ENCODE measurements at places on chromosomes 3 and 15.

- DNase-seq: no peak
Observed at GRCh38 chr3:64388886-64389285, 163.6 kb upstream of the PRICKLE2 start.

DNA sequence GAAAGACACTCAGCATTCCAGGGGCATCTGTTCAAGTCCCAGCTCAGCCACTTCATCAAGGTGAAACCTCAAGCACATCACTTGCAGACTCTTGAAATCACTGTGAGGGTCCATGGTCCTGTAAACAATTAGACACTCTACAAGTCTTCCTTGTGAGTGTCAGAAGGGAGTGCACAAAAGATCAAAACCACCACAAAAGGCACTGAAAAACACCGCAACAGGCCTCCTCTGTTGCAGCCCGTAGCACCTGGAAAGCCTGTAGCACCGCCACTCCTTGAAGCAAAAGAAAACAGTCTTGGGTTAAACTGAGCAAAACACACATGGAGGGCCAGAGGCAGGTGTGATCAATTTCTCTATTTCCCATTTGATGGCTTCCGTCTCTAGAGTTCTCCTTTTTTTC lies 63.8 kb upstream of the SNRK start:
- no peak for DNase-seq

- DNase-seq: no peak
Observed at GRCh38 chr15:100060276-100060926, 281.4 kb downstream of the ADAMTS17 start.

- no peak for DNase-seq
Observed at GRCh38 chr3:185981621-185982020, 43.8 kb upstream of the TRA2B start.

GRCh38 chr3:194974468-194975135 lies 288.9 kb downstream of the FAM43A start:
- no peak for DNase-seq

GRCh38 chr3:166013073-166013679 lies 176.0 kb upstream of the BCHE start:
- no peak for DNase-seq

GRCh38 chr3:187725653-187726370 lies 19.5 kb downstream of the BCL6 start:
- DNase-seq: no peak

GRCh38 chr3:15451216-15452113 lies 24.1 kb downstream of the EAF1 start:
- no peak for DNase-seq

DNA sequence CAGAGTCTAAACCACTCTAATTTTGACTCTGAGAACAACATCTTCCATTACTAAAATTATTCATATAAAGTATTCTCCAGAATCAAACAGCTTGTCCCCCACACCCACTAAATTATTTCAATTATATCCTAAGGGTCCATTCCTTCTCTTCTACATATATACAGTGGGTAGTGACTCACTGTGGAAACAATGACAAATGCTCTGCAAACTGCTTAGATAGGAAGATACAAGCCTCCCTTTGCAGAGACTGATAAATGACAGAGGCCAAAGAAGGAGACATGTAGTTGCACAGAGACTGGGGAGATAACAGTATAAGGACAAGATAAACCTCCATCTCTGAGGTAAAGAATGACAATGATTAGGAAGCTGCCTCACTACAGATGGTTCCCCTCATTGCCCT lies 1087.4 kb downstream of the AGBL1 start:
- DNase-seq: no peak

GRCh38 chr15:39406485-39406884 lies 174.4 kb upstream of the THBS1 start:
- DNase-seq: no peak

DNA sequence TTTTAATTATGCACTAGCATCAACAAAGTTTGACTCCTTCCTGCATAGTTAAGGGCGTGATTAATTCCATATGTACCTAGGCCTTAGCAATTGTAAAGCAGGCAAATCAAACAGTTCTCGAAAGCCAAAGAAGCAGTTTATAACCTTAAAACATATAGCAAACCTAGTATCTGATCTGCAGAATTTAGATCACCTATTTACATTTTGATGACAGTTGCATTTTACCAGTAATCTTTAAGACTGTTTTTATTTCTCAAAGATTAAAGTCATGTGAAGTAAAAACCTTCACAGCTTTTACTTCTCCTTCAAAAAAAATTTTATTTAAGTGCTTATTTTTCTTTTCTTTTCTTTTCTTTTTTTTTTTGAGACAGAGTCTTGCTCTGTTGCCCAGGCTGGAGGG lies 20.9 kb upstream of the UBP1 start:
- DNase-seq: no peak

DNA sequence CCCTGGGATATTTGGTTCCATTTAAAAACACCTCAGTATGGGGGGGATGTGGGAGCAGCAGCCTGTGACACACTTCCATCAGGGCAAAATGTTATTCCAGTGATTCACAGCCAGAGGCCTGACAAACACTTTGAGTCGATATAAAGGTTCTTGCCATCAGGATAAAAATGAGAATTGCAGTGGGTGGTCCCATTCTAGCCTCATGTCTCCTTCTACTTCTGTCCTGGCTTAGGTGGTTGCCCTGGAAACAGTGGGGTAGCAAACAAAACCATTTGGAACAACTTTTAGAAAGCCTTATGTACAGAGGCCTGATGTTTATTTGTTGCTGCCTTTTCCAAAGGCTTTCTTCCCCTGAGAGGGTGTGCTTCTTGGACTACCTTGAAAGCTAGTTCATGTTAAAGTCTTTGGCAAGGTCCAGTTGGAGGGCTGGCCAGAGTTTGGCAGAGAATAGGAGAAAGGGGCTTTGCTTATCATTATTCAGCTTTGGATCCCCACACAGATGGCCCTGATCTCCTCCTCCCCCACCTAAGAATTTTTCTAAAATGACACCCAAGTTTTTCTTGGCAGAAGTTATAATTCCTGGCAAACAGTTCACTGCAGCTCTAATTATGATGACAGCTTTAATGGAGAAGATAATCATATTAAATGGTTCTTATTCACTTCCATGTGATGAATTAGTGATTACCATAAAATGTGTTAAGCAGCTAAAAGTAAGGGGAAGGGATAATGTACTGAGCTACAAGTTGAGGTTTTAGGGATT lies 84.2 kb upstream of the ZNF280D start:
- peak; percentile 71 for DNase-seq

DNA sequence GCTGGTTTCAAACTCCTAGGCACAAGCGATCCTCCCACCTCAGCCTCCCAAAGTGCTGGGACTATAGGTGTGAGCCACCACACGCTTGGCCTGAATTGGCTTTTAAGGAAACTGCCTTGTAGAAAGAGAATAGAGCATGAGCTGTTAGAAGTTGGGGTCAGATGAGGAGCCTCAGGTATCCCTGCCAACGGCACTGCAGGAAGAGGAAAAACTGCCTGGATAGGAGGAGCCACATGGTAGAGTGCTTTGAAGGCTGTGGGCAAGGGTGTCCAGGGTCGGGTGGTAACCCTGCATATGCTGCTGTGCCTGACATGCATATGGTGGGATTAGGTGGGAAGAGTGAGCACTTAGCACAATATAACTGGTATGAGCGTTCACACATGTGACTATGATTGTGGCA lies 55.0 kb downstream of the BSN start:
- DNase-seq: no peak

- peak; percentile 67 for DNase-seq
Observed at GRCh38 chr3:52649461-52650210, 36.1 kb downstream of the PBRM1 start.

DNA sequence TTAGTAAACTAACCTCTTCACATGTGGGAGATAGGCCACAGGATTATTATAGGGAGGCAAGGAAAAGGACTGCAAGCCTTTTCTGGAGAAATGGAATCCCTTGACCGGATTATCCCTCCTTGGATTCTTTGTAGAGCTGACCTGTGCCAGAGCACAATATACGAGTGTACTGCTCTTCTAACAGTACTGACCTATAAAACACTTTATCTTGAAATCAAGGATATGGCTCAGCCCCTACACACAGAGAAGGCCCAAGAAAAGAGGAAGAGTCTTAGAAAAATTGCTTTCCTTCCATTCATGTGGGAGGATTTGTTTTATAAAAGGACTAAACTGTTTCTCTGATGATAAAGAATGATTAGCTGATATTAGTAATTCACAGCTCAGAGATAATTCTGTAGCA lies 42.2 kb downstream of the DMXL2 start:
- no peak for DNase-seq

DNA sequence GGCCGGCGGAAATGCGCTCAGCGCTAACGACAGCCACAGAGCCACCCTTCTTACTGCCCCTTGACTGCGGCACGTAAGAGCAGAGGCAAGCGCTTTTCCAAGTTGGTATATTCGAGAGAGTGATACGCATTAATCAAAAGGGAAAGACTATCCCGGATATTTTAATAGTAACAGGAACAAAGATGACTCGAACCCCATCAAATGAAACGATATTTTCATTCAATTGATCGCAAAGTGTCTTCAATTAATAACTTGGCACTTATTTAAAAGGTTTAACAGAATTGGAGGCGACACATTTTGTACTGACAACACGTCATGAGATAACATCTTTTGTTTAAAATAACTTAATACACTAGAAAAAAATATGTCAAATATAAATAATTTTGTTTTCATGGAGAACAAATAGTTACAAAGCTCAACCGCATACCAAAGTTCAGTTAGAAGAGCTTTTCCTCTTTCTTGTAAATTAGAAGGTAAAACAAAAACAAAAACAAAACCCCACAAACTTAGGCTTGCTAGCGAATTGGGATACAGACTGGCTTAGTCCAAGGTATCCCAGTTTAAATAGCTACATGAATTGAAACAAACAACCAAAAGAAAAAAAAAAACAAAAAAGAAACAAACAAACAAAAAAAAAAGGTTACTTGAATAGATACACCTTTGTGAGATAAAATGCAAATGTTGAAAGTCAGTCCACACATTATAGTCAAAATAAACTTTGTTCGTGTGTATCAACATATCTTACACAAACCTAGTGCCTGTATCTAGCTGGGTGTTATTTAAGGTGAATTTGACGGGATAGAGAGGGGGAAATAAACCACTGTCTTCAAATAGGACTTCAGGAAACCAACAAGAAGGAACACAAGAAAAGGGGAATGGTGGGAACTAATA lies 10.2 kb downstream of the SHOX2 start:
- no peak for DNase-seq

DNA sequence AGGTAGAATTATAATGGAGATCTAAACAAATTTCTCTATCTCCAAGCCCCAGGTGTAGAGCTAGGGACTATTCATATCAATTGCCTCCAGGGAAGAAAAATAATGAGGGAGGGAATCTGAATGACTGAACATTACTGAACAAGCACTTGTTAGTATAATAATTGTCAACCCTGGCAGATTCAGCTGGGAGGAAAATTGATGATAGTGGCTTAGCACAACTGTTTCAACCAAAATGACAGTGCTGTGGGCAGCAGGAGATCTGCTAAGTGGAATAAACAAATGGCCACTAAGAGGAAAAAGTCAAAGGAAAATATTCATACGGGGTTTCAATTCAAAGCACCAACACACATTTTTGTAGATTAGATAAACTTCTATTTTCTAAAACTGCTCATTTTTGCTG lies 294.9 kb upstream of the ZNF385D start:
- DNase-seq: no peak

DNA sequence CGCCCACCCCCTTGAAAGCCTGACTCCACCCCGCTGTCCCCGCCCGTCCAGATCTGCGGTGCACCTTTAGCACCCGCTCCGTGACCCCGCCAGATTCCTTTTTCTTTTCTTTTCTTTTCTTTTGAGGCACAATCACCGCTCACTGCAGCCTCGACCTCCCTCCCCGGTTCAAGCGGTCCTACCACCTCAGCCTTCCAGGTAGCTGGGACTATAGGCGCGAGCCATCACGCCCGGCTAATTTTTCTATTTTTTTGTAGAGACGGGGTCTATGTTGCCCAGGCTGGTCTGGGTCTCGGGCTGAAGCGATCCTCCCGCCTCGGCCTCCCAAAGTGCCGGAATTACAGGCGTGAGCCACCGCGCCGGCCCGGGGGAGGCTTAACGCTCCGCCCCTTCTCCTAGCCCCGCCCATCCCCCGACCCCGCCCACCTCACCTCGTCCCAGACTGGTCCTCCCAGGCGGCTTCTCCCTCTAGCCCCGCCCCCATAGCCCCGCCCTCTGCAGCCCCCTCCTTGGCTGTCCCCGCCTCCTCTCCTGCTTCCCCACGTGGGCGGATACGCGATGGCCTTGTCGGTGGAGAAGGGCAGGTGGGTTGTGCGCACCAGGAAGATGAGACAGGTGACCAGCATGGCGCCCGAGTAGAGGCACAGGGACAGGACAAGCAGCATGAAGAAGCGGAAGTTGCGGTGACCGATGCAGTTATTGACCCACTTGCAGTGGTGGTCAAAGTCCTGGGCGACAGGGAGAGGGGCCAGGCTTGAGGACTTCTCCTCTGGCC lies 3.2 kb downstream of the ZDHHC19 start:
- DNase-seq: no peak

GRCh38 chr3:107408513-107408912 lies 31.3 kb downstream of the CCDC54 start:
- no peak for DNase-seq

GRCh38 chr15:33150971-33151370 lies 43.5 kb downstream of the FMN1 start:
- DNase-seq: no peak

Measured in osteoblast (primary cell).